ENCODE measurements at places on chromosomes 6 and 20. TPM values are rescaled to one million over a fixed set of nuclear protein-coding genes. Genes with fewer than 3 reads are reported as not detected.

TXLNB gene
- 1.4 TPM for total RNA-seq

TRAPPC3L gene
- total RNA-seq: not detected

ZKSCAN4 gene
- 2.6 TPM for total RNA-seq

SIRPB2 gene
- total RNA-seq: 35.0 TPM

- DNase-seq: no peak
These were observed 73.5 kb downstream of the TNFRSF21 start for GRCh38 chr6:47235964-47236760.

- no peak for DNase-seq
These were observed 78.0 kb downstream of the DLGAP4 start for GRCh38 chr20:36384022-36384619.

DNA sequence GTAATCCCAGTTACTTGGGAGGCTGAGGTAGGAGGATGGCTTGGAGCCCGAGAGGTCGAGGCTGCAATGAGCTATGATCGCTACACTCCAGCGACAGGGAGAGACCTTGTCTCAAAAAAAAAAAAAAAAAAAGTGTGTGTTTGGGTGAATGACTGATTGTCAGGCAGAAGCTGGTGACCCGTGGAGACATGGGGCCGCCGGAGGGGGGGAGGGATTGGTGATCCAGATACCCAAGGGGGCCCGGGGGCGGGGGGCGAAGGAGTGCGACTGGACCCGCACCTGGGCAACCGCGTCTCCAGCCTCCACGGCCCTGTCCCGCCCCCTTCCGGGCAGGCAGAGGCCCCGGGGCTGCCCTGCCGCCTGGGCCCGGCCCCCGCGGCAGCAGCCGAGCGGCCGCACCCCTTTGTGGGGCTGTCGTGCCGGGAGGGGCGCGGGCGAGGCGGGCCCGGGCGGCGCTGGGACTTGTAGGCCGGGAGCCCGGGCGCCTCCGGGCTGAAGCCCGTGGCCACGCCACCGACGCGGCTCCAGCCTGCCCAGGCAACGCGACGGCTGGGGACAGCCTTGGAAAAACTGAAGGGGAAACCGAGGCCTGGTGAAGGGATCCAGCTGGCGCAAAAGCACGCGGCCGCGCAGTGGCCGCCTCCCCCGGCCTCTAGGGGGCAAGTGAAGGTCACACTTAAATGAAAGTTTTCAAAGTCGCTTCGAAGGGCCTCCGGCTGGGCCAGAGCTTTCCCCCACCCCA, 2.1 kb upstream of the RBM38 start:
- no peak for DNase-seq

DNA sequence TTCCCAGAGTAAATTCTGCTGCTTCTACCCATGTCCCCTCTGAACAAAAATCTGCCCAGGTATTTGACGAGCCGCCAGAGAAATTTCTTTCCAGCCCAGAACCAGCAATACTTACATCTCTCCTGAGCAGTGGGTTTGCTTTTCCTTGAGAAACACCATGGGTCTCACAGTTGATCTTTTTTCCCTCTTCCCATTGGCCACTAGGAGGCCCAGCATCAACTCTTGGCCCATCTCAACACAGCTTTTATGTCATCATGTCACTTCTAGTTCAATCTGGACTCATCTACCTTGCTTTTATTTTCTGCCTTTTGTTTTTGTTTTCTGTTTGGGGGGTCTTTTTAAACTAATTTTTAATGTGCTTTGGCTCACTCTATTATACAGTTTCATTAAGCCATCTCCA, 18.8 kb downstream of the MAFB start:
- no peak for DNase-seq

GRCh38 chr6:31396422-31397152, 6.8 kb upstream of the MICA start:
- peak; percentile 90 for DNase-seq

All from omental fat pad (tissue), 4 donors.